ENCODE measurements at places on chromosomes 4 and X. TPM values are rescaled to one million over a fixed set of nuclear protein-coding genes. Genes with fewer than 3 reads are reported as not detected.

DNA sequence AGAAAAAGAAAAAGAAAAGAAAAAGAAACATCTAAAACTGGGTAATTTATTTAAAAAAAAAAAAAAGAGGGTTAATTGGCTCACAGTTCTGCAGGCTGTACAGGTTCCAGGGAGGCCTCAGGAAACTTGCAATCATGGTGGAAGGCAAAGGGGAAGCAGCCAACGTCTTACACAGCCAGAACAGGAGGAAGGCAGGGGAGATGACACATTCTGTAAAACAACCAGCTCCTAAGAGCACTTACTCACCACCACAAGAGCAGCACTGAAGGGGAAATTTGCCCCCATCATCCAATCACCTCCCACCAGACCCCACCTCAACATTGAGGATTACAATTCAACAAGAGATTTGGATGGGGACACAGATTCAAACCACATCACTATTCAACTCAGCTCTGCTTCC, 36.8 kb upstream of the TMEM184C start:
- peak; percentile 58 for DNase-seq

DNA sequence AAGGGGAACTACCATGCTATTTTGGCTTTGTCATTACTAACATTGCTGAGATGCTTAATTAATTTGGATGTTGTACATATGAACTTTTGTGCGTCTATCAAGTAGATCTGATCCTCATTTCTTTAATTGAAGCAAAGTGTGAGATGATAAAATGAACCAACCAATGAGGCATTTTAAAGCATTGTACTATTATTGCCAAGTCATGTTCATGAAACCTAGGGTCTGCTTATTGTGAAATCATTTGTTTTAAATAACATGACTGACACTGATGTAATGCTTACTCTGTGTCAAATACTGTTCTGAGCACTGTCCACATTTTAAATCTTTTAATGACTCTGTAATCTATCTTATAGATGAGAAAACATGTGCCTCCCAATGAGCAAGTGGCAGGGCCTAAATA, 57.7 kb downstream of the C4orf33 start:
- no peak for DNase-seq

APBB2 gene
- 173 TPM for total RNA-seq

ANAPC4 gene
- total RNA-seq, result 18.9 TPM

DNA sequence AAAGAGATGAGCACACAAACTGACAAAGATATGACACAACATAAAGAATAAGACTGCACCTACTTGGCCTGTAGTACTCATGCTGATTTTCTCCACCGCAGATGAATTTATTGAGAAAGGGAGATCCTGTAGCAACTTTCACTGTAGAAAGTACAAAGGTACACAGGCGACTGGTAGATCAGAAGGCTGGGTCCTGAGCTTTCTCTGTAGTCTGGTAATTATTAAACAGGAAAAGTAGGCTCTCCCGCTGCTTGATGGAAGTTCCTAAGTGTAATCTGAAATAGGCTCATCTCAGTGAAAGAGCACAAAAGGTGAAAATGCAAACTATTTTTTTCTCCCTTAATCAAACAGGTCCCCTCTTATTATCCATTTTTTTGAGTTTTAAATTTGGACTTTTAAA, at the start of gene ADH6:
Gene ADH6 (minus strand): TSS at position 175 of the 400 bp plus-strand sequence. CDS start 94 bp downstream, at position 81.
- no peak for DNase-seq

GRCh38 chrX:49992853-49993252, 70.5 kb downstream of the CLCN5 start:
- DNase-seq, result no peak

DNA sequence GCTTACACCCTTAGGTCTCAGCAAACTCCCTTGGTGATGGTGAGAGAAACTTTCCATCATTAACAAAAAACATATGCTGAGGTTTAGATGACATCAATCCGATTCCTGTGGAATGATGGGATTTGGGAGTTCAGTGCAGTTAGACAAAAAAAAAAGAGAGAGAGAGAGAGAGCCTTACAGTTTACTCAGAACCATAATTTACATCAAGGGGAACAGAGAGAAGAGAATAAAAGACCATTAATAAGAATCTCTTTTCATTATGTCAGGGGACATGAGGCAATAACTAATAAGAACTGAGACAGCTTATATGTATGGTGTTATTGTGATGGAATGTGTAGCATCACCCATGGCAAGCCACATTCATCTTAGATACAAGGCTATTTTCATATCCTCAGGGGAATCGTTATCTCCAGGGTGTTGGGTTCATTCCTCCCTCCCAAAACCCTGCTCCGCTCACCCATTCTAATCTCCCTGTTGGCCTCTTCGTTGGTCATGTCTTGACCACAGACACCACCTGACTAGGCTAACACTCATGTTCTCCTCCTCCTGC, 175.7 kb upstream of the MXRA5 start:
- DNase-seq, result peak; percentile 92

TMPRSS11A gene
- not detected for total RNA-seq

DNA sequence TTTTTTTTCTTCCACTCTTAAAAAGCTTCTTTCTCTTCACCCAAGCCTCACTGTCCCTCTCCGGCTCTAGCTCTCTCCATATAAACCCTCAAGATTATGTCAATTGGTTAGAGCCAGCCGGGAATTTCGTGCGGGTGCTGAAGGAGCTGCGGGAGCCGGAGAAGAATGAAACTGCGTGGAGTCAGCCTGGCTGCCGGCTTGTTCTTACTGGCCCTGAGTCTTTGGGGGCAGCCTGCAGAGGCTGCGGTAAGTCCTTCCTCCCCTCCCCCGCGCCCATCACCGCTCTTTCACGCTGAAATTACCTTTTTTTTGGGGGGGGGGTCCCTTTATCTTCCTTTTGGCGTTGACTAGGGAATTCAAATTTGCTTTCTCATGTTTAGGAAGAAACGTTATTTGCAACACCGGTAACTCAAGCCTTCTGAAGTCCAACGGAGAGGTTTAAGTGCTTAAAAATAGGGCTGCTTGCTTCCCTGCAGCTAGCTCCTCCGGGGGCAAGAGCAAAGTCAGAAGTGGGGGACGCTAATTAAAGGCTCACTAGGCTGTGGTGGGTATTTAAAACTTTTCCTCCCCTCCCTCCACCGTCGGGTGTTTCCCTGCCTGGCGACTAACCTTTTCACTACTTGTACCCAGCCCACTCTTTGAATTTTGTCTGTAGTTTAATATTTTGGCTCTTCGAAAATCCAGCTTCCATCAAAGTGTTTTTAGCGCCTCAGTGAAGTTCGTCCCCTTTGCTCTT, 491 bp downstream of the COL4A5 start:
- DNase-seq, result no peak

AFF2 gene
- 8.9 TPM for total RNA-seq

- DNase-seq, result no peak
Measured at GRCh38 chr4:82803746-82804145, 5.2 kb upstream of the SCD5 start.

GRCh38 chrX:130771230-130771629, 131.8 kb downstream of the ENOX2 start:
- no peak for DNase-seq

DNA sequence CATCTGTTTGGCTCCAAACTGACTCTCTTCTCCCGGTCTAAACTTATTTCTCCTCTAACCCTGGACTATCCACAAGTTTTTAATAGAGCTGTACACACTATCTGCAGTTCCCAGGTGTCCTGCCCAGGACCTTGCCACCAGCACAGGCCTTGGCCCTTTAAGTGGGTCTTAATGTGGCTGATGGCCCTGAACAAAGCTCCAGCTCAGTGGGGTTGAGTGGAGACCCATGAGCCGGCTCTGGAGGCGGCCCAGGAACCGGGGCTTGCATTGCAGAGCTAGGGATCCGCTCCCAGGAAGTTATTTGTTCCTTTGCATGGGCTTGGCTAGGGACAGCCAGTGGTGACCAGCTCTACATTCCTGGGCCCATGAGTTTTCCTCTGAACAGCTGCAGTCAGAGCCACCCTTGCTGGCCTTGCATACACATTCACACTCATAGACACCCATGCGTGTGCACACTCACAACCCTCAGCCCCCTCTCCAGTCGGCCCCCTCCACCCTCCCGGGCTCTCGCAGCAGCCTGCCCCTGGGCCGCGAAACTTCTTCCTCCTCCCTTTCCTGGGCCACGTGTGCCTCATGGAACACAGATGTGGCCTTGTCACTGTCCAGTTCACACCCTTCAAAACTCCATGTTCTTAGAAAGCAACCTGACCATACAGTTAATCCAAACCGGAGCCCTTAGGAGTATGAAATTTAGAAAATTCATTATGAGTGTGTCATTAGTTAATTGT, 58.2 kb downstream of the GPR143 start:
- DNase-seq, result no peak

DNA sequence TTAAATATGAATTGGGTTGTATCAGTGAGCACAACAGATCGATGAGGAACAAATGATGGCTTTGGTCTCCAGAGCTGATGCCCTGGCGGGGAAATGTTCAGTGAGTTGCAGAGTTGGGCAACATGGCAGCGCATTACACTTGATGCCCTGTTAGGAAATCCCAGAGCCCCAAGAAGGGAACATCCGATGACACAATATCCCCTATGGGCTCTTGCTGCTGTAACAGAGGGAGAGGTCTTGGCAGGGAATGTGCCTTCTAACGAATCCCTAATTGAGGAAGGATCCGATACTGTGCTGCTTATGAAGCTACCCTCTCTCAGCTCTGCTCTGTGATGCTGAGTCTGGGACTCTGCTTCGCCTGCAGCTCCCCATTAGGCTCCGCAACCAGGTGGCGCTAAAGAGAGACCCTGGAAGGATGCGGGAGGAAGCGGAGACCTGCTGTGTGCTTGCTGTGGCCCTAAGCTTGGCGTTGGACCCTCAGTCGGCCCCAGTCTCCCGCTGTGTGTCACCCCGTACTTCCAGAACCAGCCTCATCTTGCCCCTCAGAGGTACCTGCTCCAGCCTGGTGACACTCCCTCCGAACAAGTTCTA, 38.9 kb downstream of the PDHA1 start:
- no peak for DNase-seq

CFP gene
- 0.17 TPM for total RNA-seq

- DNase-seq, result peak; percentile 42
Measured at GRCh38 chr4:56674984-56675383, 6.1 kb downstream of the HOPX start.

DNA sequence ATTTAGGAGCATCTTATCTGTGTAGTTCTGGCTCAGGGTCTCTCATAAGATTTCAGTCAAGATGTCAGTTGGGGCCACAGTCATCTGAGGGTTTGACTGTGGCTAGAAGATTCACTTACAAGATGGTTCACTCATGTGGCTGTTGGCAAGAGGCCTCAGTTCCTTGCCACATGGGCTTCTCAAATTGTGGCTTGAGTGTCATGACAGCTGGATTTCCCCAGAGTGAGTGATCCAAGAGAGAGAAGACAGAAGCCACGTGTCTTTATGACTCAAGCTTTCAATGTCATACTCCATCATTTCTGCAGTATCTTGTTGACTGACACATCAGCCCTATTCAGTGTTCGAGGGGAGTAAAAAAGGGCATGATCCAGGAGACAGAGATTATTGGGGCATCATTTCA, 131.3 kb upstream of the AP1S2 start:
- no peak for DNase-seq

DNA sequence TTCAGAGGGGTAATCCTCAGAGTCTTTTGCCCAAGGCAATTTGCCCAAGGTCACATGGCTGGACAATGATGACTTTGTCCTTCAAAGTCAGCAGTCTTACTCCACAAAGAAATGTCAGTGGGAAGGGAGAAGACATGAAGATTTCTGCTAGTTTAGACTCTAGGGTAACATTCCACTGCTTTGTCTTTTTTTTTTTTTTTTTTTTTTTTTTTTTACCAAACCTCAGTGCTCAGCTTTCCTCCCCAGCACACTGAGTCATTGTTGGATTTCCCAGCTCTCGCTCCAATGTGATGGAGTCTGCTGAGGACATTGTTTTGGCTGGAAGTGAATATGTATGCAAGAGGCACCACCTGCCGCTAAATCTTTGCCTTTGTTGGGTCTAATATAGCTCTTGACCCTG, 7.2 kb upstream of the C1QTNF7 start:
- DNase-seq, result peak; percentile 72

DNA sequence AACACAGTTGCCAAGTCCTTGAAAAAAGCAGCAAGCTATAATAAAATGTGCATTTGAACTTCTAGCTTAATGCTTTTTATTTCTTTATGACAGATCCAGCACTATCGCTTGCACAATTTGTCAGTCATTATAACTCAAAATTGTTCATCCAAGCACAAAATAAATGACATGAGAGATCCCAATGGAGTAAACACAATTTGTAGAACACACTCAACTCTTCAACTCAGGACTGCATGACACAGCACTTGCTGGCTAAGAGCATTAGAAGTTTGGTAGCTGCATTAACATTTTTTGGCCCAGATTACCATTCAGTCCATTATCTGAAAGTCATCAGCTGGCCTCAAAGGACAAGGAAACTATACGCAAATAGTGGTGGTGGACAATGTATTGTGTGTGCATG, 530.1 kb downstream of the INPP4B start:
- no peak for DNase-seq

DNA sequence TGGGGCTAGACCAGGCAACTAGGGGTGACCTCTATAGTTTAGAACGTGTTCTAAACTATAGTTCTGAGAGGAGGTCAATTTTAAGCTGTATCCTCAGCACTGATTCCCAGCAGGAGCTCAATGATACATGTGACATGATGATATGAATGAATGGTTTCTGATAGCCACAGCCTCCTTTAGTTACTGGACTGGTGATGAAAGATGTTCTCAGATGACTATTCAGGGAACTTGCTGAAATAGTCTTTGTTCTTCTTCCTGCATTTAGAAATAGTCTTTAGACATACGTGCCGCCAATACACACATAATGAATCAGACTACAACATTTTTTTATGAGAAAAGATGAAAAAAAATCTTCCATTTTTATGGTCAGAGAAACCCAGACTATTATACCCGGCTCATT, 116.3 kb upstream of the TMEM150C start:
- no peak for DNase-seq

DDX60 gene
- 59.5 TPM for total RNA-seq

GATA1 gene
- not detected for total RNA-seq

TSPAN5 gene
- 61.4 TPM for total RNA-seq

DNA sequence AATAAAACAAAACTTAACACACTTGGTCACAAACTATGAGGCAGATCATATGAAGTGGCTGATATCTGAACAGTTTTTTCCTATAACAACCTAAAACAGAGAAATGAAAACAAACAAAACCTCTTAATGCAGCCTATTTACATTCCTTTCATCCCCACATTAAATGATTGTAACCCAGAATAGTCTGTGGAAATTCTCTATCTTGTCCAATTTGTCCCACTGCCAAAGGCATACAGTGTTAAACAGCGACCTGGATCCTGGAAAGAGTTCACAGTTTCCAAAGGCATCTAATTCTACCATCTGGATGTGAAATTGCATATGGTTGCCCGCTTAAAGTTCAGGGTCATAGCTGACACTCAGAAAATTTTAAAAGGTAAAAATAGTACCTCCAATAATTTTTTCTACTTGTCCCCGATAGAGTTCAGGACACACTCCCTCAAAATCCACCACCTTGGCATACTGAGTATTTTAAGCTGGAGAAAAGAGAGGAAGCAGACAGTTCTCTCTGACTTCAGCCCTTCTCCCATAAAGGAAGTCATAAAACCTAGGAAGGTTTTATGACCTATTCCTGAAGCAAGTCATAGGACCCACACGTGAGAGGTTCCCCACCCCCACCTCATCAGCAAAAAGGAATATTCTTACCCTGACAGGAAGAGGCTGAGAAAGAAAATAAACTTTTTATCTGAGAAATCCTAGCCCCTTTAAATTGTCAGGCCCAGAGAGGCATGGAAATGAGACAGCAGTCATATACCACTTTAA, 270.2 kb downstream of the PAPSS1 start:
- no peak for DNase-seq
